Aorta (tissue), 5 donors: ENCODE measurements at places on chromosomes 3 and 15. TPM values are rescaled to one million over a fixed set of nuclear protein-coding genes. Genes with fewer than 3 reads are reported as not detected.

GRCh38 chr3:141930801-141931200 lies 54.4 kb downstream of the ATP1B3 start:
- no peaks in the 10 kb centered on the region for H3K27me3 ChIP-seq
- peaks cover 2% of the 10 kb centered on the region for H3K36me3 ChIP-seq
- no peaks in the 10 kb centered on the region for H3K4me1 ChIP-seq
- H3K27ac ChIP-seq: no peak overlapping the region

GRCh38 chr3:138059261-138059660 lies 49.3 kb downstream of the CLDN18 start:
- H3K27ac ChIP-seq: no peak overlapping the region
- H3K27me3 ChIP-seq: no peaks in the 10 kb centered on the region
- H3K36me3 ChIP-seq: no peaks in the 10 kb centered on the region
- H3K4me1 ChIP-seq: no peaks in the 10 kb centered on the region

- H3K27ac ChIP-seq: no peak overlapping the region
- H3K27me3 ChIP-seq: no peaks in the 10 kb centered on the region
- no peaks in the 10 kb centered on the region for H3K4me1 ChIP-seq
- H3K4me3 ChIP-seq: no peak overlapping the region
Measured at GRCh38 chr3:155412904-155413303, 119.4 kb upstream of the STRIT1 start.

DNA sequence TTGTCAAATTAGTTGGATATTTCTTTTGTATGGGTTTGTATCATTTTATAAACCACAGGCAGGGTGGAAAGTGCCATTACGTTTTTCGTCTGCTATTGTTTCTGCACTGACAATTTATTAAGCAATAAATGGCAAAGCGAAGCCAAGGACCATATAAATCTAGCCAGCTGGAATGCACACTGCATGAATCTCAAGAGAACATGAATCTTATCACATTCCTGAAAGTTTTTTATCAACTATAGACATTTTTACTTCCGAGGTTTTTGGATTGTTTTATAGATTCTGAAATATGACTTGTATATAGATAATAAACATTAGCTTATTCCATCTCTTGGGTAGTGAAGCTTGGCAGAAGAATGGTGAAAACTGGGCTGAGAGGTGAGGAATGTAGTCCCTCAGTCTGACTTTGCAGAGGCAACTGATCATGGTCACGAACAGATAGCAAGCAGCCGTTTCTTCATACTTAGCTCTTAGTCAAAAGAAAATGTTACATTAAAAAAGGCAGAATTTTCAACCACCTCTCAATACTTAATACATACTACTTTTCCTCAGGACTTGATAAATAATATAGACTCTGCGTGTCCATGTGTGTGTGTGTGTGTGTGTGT lies 102.7 kb downstream of the OSBPL10 start:
- H3K4me3 ChIP-seq: no peak overlapping the region
- DNase-seq: no peak
- peaks cover 3% of the 10 kb centered on the region for H3K36me3 ChIP-seq
- H3K27me3 ChIP-seq: no peaks in the 10 kb centered on the region
- no peaks in the 10 kb centered on the region for H3K4me1 ChIP-seq
- H3K27ac ChIP-seq: no peak overlapping the region

DNA sequence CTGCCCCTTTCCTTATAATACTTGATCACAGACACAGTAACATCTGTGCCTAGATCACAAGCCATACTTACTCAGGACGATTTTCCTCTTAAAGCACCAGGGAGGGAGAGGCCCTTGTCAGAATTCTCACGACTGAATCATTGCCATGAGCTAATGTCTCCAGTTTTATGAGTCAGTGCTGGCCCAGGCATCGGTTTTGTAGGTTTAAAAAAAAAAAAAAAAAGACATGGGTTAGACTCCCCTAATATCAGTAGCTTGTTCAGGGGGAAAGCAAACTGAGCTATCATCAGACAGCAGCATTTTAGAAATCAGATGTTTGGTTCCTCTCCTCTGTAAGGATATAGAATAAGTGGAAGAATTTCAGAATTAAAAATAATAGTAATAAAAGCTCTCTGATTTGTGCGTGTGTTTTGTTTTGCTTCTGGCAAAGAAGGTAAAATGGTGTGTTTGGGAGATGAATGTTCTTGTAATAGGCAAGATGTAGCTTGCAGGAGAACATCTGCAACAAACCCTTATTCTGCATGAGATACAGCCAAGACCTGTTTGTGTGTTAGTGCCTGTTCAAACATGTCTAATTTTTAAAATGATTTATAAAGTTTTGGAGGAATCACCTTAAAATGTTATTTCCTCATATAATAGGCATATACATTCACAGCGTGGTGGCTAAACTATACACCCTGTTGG lies 193.6 kb downstream of the TP63 start:
- no peak for DNase-seq
- no peaks in the 10 kb centered on the region for H3K36me3 ChIP-seq
- H3K4me1 ChIP-seq: no peaks in the 10 kb centered on the region
- no peak overlapping the region for H3K27ac ChIP-seq
- H3K27me3 ChIP-seq: no peaks in the 10 kb centered on the region

DNA sequence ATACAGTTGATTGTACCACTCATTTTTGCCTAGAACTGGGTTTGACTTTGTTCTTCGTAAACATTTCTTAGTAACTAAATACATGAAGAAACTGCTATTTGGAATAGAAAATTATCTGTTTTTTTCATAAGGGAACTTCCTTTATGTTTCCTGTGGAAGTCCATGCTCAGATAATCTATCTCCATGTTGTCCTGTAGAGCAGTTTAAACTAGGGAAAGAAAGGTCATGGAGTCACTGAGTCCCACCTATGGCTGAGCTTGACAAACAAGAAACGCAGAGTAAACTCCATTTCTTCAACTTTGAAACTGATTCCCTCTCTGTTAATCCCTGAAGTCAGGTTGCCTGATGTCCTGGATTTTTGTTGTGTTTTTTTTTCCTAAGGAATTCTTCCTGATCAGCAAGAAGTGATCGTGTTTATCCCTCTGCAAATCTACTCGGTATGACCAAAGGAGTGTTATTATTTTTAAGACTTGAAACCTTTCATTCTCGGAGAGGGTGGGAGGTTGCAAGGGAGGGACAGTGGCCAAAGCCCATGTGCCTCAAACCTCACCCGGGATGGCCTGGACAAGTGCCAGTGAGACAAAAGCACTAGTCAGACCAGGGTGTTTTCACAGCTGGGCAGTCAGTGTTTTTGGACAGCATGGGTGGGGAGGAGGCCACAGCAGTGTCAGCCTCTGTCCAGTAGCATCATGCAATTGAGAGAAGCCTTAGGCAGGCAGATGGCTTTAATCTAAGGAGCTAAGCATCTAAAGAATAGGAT lies 129.8 kb upstream of the PHLDB2 start:
- DNase-seq: peak; percentile 83
- no peak overlapping the region for H3K27ac ChIP-seq
- no peaks in the 10 kb centered on the region for H3K36me3 ChIP-seq
- H3K4me1 ChIP-seq: peaks cover 4% of the 10 kb centered on the region
- H3K27me3 ChIP-seq: no peaks in the 10 kb centered on the region
- no peak overlapping the region for H3K4me3 ChIP-seq

DNA sequence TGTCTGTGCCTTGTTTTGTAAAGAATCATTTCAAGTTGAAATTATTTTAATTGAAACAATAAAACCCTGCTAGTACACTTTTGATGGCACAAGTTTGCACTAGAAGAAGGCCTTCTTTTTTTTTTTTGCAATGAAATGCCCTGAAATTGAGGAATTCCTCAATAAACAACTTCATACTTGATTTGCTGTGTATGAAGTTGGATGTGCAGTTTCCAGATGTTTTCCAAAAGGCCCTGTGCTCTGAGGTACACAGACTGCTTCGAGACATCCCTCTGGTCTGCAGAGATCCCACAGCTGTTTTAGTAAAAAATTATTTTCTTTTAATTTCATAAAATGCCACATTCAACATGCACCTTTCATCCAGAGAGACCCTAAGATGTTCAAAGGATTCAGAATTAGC lies 48.9 kb downstream of the HES1 start:
- H3K27me3 ChIP-seq: no peaks in the 10 kb centered on the region
- no peak for DNase-seq
- H3K4me1 ChIP-seq: peaks cover 4% of the 10 kb centered on the region
- no peaks in the 10 kb centered on the region for H3K36me3 ChIP-seq

- no peaks in the 10 kb centered on the region for H3K36me3 ChIP-seq
- H3K4me3 ChIP-seq: no peak overlapping the region
- H3K27me3 ChIP-seq: no peaks in the 10 kb centered on the region
- no peak overlapping the region for H3K27ac ChIP-seq
- no peak for DNase-seq
Measured at GRCh38 chr3:72227486-72228070, 442.6 kb upstream of the PROK2 start.

DNA sequence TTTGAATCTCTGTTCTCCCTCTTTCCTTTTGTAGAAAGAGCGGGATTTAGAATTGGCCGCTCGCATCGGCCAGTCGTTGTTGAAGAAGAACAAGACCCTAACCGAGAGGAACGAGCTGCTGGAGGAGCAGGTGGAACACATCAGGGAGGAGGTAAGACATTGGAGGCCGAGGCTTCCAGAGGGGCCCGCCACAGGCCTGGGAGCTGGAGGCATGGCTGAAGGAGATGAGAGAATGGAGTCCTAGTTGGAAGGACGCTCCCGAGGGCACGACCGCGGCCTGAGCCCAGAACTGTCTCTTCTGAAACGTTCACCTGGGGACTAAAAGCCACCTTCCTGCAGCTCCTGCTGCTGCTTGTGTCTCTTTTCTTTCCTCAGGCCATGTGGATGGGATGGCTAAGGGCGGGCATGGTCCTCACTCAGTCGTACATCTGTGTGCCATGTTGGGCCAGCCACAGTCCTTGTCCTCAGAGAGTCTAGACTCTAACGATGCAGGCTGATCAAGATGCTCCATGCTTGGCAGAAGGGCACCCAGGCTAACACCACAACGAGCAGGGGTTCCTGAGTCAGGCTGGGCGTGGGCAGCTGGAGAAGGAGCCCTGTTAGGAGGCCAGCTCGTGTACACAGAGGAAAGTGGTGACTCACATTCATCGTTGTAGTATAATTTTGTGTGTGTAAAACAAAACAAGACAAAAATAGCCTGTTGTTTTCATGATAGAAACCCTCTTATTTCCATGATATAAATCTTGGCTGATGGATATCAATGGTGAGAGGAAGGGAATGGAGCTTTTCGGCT lies 81.1 kb downstream of the CCK start:
- no peaks in the 10 kb centered on the region for H3K4me1 ChIP-seq
- no peaks in the 10 kb centered on the region for H3K36me3 ChIP-seq
- no peak overlapping the region for H3K4me3 ChIP-seq
- peak; percentile 76 for DNase-seq

Gene MST1R
- 2.7 TPM for total RNA-seq

Gene PPARG
- total RNA-seq: 21.0 TPM

Gene CHSY1
- total RNA-seq: 78.4 TPM

Gene MORC1
- not detected for total RNA-seq
